ENCODE measurements at places on chromosomes 7 and 10.

GRCh38 chr7:84677117-84677732 is 482.6 kb upstream of the SEMA3A start:
- DNase-seq, result no peak

GRCh38 chr7:73894733-73895551 is 34.0 kb downstream of the TMEM270 start:
- DNase-seq, result no peak

DNA sequence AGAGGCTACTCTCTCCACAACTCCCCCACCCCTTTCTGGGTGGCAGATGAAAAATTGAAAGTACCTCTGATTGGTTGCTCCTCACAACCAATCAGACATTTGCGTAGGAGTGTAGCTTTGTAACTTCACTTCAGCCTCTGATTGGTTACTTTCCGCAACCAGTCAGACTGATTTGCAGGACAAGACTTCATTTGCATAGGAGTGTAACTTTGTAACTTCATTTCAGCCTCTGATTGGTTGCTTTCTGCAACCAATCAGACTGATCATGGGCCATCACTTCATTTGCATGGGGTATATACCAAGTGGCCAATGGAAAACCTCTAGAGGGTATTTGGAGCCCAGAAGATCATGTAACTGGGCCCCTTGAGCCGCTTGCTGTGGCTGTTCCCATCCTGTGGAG is 25.6 kb downstream of the CDNF start:
- DNase-seq, result no peak

GRCh38 chr7:23026164-23026563 is 12.2 kb upstream of the HYCC1 start:
- no peak for DNase-seq

- DNase-seq, result no peak
Measured at GRCh38 chr7:504221-505111, 15.2 kb downstream of the PDGFA start.

- no peak for DNase-seq
Measured at GRCh38 chr10:102564209-102564834, 60.5 kb downstream of the SUFU start.

- DNase-seq, result no peak
Measured at GRCh38 chr10:96309628-96310320, 5.5 kb downstream of the DNTT start.

DNA sequence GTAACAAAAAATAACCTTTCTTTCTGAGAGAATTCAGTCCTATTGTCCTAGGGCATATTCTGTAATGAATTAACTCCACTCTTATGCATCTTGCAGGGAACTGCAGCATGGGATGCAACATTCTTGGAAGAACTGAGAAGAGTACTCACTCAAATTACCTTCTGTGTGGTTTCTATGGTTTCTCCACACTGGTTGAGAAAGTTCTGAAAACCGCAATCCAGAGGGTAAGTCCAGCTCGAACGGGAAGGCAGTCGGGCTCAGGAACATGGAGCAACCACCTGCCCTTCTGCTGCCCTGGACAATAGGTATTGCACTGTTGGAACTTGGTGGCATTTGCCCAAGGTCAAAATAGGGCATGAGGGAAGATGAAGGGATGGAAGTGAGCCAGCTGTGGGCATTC is 59.6 kb upstream of the CDK13 start:
- DNase-seq, result no peak

DNA sequence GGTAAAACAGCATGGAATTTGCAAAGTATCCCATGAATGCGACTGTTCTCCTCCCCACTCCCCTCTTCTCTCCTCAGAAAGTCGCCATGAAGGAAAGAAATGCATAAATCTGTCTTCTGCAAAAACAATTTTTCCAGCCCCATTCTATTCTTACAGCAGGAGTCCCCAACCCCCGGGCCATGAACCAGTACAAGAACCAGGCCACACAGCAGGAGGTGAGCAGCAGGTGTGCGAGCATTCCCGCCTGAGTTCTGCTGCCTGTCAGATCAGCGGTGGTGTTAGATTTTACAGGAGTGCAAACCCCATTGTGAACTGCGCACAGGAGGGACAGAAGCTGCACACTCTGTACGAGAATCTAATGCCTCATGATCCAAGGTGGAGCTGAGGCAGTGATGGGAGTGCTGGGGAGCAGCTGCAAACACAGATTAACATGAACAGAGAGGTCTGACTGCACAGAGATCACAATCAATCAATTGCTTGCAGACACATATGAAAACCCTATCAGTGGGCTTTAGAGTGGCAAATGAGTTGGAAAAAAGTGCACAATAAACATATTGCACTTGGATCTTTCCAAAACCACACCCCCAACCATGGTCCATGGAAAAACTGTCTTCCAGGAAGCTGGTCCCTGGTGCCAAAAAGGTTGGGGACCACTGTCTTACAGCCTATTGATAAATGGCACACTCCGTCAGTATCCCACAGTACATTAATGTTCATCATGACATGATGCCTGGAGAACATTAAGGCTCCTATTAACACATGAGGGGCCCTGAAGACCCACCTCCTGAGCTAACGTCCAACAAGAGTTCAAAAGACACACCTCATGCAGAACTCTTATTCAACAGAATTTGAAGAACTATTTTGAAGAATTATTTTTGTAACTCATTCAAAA is 205.0 kb downstream of the PTPRN2 start:
- no peak for DNase-seq

GRCh38 chr10:130025326-130025725 is 61.3 kb upstream of the EBF3 start:
- no peak for DNase-seq

DNA sequence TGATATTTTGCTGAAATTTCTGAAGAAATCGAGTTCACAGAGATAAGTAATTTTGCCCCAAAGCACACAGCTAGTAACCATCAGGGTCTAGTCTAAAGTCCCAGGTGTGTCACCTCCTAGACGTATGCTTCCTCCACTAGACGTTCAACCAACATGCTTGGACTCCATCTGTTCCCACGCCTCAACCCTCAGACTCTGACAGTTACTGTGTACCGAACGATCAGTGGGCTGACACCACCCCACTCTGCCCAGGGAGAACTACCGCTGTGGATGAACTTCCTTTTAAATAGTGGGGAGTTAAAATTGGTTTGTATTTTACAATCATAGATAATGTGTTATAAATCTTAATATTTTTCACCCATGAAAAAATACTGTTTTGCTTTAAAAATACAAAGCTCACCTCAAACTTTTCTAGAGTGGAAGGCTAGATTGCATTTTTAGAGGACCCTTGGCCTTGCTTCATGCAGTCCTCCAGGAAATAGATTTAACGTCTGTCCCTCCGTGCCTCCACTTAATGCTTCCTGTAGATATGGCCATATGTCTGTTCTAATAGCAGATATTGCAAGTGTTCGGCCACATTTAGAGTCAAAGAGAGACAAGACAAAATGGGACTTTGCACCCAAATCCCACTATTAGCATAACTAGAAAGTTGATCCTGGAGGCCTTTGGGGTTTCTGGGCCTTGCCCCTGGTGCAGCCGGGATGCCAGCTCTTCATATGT is 91.4 kb upstream of the ZPBP start:
- no peak for DNase-seq

DNA sequence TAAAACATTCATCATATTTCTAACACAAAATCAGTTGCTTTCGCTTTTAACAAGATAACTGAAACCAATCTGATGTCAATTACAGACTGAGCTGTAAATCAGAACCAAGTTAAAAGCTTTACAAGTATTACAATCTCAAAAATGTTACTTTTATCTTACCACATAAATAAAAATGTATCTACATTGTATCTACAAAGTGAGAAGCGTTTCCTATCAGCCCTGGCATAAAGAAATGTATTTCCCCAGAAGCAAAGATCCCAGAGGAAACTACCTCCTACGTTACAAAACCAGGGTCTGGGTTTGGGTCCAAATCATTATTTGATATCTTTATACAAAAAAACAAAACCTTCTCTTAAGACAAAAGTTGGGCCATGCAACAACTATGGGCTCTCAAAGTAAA is 2.6 kb downstream of the SMURF1 start:
- DNase-seq, result no peak

- DNase-seq, result no peak
Measured at GRCh38 chr7:148483515-148484308, 106.9 kb upstream of the C7orf33 start.

- no peak for DNase-seq
Measured at GRCh38 chr10:66719483-66719882, 206.4 kb upstream of the LRRTM3 start.

GRCh38 chr10:84241185-84241790 is at the start of gene LRIT1:
TSS of gene LRIT1 (minus strand) at chr10:84241546. CDS start at chr10:84241439, 107 bp downstream.
- DNase-seq, result no peak

DNA sequence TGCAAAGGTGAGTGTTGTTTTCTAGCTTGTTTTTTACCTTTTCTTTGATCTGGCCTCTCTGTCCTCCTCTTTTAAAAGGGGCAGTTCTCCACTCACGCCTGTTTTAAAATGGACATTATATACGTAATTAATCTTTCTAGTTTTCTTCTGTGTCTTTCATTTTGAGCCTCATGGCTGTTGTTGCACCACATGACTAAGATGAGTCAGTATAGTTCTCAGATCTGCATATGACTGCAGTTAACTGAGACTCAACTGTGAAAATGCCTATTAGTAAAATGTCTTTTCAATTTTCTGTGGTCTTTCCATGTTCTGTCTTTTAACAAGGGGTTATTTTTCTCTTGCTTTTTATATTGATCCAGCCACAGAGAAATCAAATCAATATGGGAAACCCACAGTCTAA is 296.1 kb downstream of the CDK14 start:
- no peak for DNase-seq

- DNase-seq, result no peak
Measured at GRCh38 chr7:130900471-130901076, 166.6 kb upstream of the KLF14 start.

DNA sequence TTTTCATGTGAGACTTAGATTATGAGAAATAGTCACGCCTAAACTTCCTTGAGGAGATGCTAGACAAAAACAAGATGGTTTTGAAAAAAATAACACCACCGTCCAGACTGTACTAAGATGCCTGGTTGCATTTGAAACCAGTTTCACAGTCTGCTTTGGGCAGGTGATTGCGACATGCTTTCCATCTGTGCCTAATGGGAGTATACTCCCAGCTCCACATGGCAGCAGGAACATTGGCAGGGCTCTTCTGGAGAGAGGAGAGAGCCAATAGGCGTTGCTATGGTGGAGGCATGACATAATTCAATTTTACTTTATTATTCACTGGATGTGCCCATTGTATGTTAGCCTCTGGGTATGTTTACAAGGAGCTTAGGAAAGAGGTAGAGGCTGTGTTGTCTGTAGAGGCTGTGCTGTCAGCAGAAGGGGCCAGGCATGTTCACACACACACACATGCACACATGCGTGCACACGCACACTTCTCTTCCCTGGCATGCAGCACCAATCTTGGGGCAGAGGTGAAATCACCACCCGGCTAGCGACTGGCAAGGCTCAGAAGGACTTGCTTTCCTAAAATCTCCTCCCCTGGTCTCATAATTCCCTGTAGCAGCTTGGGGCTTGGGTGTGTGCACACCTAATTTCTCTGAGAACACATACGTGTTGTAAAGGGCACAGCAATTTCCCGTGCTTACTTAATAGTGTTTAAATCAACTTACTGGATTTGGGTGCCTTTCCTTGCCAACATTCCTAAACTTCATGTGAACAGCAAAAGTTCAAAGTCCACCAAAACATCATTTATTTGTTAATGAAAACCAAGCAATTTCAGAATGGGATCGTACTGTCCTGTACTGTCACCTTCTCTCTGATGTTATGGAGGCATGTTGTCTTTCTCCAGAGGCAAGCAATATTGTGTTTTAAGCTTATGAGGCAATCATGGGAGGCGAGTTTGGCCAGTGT is 162.1 kb downstream of the TCF7L2 start:
- no peak for DNase-seq

DNA sequence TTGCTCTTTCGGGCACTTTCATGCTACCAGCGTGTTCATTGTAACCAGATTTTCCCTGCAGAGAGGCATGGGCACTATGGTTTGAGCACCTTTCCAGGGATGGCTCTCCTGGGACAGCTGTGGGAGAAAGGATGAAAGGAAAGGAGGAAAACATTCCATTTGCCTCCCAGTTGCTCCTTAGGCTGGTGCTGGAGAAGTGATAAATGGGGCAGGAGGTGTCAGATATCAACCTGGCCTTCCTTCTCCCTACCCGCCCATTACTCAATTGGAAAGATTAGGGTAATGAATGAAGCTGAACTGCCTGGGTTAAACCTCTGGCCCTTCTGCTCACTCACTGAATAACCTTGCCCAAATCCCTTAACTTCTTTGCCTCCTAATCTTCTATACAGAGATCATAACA is 228.4 kb downstream of the PLXNA4 start:
- DNase-seq, result no peak

All from activated CD4-positive, alpha-beta T cell treated with anti-CD3 and anti-CD28 coated beads for 48 hours (primary cell).